GOT3 (cell line): ENCODE measurements at places on chromosomes 13 and 19.

- no peak for DNase-seq
Observed at GRCh38 chr13:97953376-97953970, at the start of gene IPO5. Gene IPO5, plus strand, starts transcription at chr13:97953675. Its CDS starts 23,022 bp downstream, at chr13:97976697.

DNA sequence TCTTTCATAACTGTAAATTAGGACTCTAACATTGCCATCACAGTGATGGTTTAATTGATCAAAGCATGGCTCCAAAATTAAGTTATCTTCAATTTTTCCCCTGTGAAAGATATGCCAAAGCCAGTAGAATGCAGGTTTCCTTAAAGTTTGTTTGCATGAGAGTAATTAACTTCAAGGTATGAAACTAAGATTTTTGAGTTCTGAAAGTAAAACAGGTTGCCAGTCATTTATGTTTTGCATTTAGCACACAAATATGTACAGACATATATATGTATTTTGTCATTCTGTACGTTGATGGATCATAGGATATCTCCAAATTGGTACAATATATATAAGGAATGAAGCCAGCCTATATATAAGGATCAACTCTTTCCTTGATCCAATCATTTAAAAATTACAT, 23.6 kb upstream of the NDFIP2 start:
- no peak for DNase-seq

DNA sequence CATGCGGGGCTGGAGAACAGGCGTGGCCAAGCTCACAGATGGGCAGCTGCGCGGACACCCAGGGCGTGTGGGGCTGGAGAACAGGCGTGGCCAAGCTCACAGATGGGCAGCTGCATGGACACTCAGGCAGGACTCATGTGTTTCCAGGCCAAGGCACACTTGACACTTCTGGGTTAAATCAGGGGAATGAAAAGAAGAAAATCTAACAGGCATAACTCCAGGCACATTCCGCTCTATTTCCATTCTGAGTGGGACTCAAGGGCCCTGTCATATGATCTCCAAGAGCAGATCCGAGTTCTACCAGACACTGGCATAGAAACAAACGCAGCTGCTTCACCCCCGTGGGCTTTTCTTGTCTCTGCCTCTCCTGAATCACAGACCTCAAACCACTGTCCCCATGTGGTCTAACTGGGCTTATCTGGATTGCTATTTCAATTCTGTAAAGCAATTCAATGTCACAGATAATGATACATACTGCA, 17.4 kb upstream of the C13orf46 start:
- no peak for DNase-seq

GRCh38 chr13:52447354-52447753, 3.1 kb downstream of the VPS36 start:
- DNase-seq, result no peak

- no peak for DNase-seq
Observed at GRCh38 chr19:55390461-55390880, 4.7 kb downstream of the RPL28 start.

- no peak for DNase-seq
Observed at GRCh38 chr19:15576526-15577156, 38.4 kb upstream of the CYP4F8 start.

GRCh38 chr19:33638167-33639034, 16.6 kb downstream of the CHST8 start:
- no peak for DNase-seq

DNA sequence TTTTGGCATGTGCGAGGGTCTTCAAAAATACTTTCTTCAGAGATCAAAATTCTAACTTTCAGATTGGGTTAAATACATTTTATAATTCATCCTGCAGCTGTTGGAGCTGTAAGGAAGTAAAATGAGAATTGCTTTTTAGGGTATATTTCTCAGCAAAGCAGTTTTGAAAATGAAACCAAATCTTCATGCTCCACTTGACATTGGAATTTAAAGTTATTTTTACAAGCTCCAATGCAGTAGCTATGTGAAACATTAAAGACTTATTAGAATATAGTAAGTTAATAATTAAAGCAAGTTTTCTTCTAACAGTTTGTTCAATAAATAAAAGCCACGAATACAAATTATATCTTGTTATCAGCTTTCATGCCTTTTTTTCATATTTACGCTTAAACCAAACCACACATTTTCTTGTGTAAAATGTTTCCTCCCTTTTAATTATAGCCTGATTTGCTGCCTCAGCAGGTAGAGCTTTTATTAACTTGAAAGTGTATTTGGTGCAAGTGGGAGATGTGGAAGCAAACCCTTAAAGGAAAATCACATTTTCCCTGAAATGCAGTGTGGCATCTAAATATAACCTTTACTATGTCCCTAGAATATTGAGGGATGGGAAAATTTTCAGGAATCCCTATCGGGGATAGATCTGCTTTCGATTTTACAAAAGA, 12.4 kb upstream of the MICU2 start:
- DNase-seq, result no peak

DNA sequence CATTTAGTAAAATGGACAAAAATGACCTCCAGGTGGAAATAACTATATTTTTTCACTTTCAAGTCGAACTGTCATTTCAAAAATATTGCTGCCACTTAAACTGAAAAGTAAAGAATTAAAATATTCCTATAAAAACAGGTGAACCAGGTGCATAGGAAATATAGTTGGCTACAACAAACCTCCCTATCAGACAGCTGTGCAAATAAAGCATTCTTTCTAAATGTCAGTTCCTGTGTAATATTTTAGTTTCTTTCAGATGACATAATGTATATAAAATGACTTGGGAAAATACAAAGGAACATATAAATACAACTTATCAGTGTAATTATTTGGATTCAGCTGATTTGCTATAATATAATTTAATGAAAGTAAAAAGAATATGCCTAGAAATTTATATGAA, 403.5 kb upstream of the GPC6 start:
- DNase-seq, result no peak

GRCh38 chr13:74388626-74389025, 254.4 kb upstream of the KLF12 start:
- no peak for DNase-seq

DNA sequence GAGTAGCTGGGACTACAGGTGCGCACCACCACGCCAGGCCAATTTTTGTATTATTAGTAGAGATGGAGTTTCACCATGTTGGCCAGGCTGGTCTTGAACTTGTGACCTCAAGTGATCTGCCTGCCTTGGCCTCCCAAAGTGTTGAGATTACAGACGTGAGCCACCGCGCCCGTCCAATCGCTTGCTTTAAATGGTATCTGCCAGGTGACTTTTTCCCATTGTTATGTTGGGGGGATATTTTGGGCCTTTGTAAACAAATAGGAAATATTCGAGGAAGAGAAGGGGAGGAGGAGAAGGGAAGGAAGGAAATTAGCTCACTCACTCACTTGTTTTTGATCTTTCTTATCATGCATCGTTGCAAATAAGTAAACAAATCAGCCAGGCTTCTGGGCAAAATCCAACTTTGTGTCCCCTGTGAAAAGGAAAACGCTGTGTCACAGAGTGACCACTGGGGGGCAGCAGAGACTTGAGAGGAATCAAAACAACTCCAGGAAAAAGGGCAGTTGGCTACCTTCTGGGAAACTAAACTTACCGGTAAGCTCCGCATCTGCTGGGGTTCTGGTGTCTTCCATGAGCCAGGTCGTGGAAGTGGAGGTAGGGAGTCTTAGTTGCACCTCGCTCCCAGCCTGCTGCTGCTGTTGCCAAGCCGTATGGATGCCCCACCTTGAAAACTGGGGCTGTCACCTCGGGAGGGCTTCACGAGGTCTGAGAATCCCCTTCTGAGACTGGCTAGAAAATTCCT, 9.3 kb upstream of the RANBP3 start:
- peak; percentile 19 for DNase-seq

GRCh38 chr13:89029062-89029461, 1357.9 kb downstream of the SLITRK5 start:
- no peak for DNase-seq

- DNase-seq, result no peak
Observed at GRCh38 chr13:30725326-30726085, 9.8 kb upstream of the ALOX5AP start.

GRCh38 chr19:10045371-10045770, 32.1 kb downstream of the RDH8 start:
- no peak for DNase-seq

- DNase-seq, result no peak
Observed at GRCh38 chr13:29954082-29955028, 103.9 kb upstream of the UBL3 start.

DNA sequence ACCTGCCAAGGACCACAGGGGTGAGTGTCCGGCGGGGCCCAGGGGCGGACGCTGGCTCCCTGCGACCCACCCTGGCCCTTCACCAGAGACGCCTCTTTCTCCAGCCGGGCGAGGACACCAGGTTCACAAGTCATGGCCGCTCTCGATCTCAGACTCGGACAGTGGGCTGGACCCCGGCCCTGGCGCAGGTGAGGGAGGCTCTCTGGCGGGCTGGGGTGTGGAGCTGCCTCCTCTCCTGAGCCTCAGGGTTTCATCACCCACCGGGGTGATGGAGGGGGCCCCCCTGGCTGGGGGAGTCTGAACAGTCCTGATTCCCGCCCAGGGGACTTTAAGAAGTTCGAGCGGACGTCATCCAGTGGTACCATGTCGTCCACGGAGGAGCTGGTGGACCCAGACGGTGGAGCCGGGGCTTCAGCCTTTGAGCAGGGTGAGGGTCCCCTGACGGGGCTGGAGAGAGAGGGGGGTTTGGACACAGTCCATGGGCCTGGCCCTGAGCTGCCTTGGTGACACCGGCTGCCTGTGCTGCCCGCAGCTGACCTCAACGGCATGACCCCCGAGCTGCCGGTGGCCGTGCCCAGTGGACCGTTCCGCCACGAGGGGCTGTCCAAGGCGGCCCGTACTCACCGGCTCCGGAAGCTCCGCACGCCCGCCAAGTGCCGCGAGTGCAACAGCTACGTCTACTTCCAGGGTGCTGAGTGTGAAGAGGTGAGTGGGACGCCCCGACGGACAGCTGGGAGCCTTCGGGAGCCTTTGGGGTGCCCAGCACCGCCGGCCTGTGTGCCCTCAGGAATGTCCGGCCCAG, 13.6 kb downstream of the ARHGAP45 start:
- no peak for DNase-seq

DNA sequence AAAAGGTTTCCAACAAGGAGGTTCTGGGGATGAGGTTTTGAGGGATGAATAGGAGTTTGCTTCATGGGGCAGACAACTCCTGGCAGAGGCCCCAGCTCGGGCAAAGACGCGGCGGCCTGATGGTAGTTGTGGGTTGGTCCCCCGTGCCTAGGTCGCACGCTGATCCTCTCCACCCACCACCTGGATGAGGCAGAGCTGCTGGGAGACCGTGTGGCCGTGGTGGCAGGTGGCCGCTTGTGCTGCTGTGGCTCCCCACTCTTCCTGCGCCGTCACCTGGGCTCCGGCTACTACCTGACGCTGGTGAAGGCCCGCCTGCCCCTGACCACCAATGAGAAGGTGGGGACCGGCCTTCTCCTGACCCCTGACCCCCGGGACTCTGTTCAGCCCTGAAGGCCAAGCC, 11.9 kb downstream of the ABCA7 start:
- no peak for DNase-seq

- DNase-seq, result no peak
Observed at GRCh38 chr13:98761126-98761985, 8.9 kb upstream of the SLC15A1 start.
